ENCODE measurements at places on chromosomes 6 and 20. TPM values are rescaled to one million over a fixed set of nuclear protein-coding genes. Genes with fewer than 3 reads are reported as not detected.

TFAP2A gene
- total RNA-seq = not detected

OR12D3 gene
- total RNA-seq = not detected

ILRUN gene
- total RNA-seq = 70.8 TPM

DNA sequence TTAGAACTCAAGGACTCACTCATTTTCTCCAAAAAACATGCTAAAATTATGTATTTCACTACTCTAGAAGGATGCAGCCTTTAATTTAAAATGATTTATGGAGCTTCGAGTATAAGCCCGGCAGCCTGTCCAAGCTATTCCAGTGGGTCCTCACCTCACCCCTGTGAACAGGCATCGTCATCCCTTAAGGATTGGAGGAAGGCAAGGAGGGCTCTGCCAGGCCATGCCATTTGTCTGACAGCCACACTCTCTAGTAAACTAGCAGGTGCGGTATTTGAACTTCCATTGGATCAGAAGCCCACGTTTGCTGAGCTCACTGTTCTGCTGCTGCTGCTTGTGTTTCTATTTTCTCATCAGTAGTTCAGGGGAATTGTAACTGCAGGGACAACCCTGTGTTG, 39.8 kb upstream of the NAA20 start:
- H3K27me3 ChIP-seq = no peaks in the 10 kb centered on the region
- no peak for DNase-seq
- H3K4me1 ChIP-seq = peaks cover 14% of the 10 kb centered on the region

DNA sequence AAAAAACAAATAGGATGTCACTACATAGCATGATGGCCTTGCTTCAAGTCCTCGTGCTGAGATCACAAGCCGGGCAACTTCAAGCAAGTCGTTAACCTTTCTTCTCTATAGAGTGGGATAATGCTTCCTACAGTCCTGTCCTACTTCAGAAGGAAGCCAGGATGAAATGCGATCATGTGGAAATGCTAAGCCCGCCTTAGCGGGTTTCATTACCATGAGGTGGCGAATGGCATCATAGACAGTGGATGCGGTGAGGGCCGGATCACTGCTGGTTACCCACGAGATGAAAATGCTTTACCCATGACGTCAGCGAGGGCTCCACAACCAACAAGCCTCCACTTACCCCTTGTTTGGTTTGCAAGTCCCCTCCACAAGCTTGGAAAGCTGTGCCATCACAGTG, 206.4 kb downstream of the TBXT start:
- H3K4me3 ChIP-seq = no peak overlapping the region
- no peaks in the 10 kb centered on the region for H3K27me3 ChIP-seq
- no peak overlapping the region for H3K27ac ChIP-seq
- no peaks in the 10 kb centered on the region for H3K4me1 ChIP-seq

Measured in uterus (tissue), 4 donors.